Astrocyte of the spinal cord (primary cell): ENCODE measurements at places on chromosomes 13 and 19.

DNA sequence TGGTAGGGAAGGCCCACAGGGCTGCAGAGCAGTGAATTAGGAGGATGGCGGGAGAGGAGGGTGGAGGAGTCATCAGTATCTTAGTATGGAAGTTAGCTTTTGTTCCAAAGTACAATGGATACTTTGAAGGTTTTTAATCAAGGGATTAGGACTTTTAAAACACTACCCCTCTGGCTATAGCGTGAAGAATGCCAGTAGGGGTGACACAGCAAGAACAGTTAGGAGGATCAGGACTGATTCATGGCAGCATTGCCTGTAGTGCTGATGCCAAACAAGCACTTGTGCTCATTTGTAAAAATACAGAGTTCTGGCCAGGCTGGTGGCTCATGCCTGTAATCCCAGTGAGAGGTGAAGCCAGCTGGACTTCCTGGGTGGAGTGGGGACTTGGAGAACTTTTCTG, 46.2 kb downstream of the SKA3 start:
- DNase-seq, result no peak

DNA sequence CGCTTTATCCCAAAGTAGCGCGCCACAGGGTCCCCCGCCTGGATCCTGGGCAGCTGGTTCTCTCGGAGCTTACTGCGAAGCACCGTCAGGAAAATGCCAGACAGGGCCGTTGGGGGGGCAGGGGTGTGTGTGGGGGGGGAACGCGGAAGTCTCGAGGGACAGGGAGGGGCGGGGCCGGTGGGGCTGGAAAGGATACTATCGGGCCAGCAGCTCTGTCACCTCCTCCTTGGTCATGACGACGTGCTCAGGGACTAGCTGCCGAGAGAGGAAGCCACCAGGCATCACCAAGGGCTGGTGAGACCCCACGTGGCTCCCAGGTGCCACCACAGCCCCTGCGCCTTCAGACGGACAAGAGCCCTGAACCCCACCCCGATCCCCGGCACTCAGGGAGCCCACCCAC, 5.3 kb downstream of the POLR2E start:
- no peak for DNase-seq

DNA sequence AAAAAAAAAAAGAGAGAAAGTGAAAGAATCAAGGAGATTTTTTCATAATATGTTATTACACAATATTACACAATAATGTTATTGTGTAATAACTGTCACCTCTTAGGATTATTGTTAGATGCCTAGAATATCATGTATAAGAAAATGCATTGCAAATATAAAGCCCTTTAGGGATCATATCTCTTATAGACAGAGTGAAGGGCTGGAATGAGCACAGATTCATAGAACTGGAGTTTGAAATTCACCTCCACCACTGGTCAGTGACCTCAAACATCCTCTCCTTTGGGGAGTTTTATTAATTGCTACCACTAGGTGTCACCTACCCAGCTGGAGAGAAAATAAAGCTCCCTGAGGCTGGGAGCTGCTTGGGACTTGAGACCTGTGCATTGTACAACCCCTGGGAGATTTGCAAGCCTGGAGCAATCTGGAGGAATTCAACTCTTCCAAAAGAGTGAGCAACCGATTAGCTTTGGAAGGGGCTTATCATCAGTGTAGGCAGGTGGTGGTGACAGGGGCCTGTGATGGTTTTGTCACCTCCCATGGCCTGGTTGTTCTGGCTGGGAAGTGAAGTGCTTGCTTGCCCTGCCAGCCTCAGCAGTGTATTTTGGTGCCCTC, 30.3 kb upstream of the FRY start:
- DNase-seq, result peak; percentile 41

DNA sequence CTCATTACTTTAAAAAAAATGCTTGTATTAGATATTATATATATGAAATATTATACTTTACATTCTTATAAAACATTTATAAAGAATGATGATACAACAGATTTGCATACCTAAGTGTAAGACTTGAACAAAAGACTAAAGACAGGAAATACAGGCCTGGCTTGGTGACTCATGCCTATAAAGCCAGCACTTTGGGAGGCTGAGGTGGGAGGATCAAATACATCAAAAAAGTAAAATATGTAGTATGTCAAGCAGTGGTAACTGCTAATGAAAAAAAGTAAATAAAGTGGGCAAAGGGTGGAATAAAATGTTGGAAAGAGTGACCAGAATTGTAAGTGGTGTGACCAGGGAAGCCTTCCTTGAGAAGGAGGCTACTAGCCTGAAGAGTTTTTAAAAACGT, 133.7 kb downstream of the GGACT start:
- peak; percentile 71 for DNase-seq
